ENCODE measurements at places on chromosomes 11 and 22.

- DNase-seq: no peak
Measured at GRCh38 chr22:47452184-47452583, 689.7 kb downstream of the TBC1D22A start.

GRCh38 chr11:75966537-75967287 is 151.7 kb downstream of the UVRAG start:
- no peak for DNase-seq

DNA sequence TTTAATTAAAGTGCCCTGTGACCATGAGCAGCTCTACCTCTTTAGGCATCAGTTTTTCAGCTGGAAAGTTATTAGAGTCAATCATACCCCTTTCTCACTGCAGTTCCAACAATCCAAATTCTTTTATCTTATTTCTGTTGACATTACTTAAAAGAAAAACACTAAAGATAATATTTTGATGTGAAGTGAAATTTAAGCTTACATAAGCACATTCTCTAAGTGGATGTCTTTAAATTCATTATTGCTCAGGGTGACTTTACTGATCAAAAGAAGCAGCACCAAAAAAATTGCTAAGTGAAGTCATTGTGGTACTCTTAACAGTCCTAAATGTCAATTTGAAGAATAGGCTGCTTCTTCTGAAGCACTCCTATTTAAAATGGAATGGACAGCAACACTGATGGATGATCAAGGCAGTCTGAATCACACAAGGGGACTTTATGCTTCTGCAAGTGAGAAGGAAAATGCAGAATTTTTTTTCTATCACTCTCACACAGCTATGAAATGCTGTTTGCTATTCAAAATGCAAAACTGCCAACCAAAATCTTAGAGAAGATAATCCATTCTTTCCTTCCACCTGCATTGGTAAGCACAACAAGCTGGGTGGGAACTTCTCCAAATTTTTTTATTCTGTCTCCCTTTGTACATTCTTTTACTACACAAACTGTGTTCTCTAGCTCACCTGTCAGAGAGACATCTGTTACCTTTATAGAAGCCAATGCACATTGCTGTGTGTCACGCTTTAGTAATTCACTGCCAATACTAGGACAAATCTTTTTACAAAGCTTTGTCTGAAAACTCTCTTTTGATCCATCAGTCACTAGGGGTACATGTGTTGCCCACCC is 179.9 kb downstream of the GRIA4 start:
- DNase-seq: no peak

DNA sequence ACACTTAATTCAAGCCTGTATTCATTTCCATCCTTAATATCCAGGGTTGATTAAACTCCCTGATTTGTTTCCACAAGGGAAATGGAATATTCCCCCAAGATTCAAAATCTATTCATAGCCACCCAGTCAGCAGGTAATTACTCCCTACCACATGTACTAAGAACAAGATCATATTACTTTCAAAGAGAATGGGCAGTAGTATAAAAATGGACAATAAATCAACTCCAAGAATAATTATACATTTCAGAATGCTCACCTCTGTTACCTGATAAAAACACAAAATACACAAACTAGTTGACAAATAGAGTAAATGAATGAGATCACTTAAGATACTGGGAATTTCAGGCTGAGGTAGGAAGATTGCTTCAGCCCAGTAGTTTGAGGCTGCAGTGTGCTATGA is 8.5 kb upstream of the FEZ1 start:
- no peak for DNase-seq

DNA sequence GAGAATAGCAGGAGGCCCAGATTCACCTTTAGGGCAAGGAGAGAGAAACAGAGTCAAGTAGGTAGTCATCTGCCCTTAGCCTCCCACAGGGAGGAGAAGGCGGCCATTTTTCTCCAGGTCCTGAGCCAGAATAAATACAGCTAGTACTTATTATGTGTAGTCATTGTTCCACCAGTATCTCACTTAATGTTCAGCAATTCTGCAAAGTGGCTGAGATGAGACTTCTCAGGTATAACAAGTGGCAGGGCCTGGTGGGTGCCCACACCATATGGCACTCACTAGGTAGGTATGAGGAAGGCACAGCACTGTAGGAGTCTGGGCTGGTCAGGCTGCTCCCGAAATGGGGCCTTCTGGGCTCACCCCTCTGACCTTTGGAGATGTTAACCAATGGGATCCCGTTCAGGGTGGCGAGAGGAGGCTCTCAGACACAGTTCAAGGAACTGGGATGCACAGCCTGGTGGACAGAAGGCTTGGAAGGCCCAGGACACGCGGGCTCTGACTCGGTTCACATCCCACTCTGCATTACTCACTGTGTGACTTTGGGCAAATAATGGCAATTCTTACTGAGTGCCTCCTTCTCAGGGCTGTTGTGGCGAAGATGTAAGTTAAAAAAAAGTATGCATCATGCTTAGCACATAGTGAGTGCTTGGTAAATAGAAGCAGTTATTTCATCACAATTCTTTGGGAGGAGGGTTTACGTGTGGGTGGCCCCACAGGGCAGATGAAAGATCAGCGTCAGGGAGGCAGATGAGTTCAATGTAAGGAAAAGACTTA is 25.1 kb downstream of the RTN4RL2 start:
- no peak for DNase-seq

DNA sequence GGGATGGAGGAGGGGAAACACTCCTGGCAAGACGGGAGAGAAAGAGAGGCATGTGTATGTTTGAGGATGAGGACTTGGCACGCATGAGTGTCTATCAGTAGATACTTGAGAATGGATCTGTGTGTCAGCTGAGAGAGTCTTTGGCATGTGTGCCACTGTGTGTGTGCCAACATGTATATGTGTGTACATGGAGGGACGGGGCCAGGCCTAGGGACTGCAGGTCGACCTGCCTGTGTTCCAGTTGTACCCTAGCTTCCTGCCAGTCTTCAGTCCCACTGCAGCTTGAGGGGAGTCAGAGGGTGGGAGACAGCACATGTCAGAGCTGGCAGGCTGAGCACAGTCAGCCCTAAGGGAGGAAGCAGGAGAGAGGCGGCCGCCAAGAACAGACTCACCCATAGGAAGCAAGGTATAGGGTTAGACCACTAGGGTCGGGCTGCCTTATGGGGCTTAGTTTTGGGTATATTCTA is 5.6 kb downstream of the CLCF1 start:
- DNase-seq: no peak

GRCh38 chr11:46588131-46588530 is 5.7 kb downstream of the AMBRA1 start:
- no peak for DNase-seq

GRCh38 chr22:41410311-41410751 is 28.6 kb downstream of the TEF start:
- no peak for DNase-seq

- no peak for DNase-seq
Measured at GRCh38 chr11:117005758-117006157, 92.5 kb downstream of the SIK3 start.

- no peak for DNase-seq
Measured at GRCh38 chr11:6405052-6405667, 13.7 kb downstream of the APBB1 start.

DNA sequence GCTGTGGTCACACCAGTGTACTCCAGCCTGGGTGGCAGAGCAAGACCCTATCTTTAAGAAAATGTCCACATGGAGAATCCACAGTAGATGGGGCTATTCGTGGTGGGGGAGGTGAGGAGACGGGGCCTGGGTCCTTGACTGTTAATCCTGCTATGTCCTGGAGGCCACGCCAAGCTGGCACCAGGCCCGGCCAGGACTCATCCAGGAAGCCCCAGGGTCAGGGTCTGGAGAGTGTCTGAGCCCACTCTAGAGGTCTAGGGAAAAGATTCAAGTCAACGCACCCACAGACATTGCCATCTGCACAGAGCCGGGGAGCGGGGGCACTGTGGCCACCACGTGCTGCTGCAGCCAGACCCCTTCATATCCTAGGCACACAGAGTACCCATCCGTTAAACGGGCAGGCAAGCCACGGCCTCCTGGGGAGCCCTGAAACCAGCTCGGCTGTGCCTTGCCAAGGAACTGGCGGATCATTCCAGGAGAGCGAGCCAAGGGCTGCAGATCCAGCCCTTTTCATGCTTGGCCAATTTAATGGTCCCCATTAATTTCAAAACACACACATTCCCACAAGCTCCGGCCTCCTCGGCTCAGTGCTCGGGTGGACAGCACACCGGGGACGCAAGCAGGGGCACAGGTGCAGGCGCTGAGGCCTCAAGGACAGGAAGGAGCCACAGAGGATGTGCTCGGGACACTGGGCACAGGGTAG is 24.7 kb downstream of the MACROD1 start:
- DNase-seq: no peak
